Cerebellar nuclear complex (tissue), 1 donor: ENCODE measurements at places on chromosomes 2 and 18.

- no peak for DNase-seq
Measured at GRCh38 chr18:74368901-74369705, 53.5 kb downstream of the C18orf63 start.

DNA sequence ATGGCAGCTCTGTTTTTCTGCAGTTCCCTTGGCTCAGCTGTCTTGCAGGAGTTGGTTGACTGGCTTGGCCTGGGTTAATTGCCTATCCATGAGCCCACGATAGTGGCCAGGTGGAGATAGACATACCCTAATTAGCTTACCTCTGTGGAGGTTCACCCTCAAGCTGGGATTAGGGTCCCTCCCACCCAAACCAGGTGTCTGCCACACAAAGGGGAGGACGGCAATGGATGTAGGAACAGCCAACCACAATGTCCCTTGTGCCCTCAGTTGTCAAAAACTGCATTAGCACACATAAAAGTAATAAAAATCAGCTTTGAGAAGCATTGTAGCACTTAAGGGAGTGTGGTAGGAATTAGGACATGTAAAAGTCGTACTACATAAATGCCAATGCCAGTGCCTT lies 4.2 kb downstream of the CYP27A1 start:
- DNase-seq: no peak

DNA sequence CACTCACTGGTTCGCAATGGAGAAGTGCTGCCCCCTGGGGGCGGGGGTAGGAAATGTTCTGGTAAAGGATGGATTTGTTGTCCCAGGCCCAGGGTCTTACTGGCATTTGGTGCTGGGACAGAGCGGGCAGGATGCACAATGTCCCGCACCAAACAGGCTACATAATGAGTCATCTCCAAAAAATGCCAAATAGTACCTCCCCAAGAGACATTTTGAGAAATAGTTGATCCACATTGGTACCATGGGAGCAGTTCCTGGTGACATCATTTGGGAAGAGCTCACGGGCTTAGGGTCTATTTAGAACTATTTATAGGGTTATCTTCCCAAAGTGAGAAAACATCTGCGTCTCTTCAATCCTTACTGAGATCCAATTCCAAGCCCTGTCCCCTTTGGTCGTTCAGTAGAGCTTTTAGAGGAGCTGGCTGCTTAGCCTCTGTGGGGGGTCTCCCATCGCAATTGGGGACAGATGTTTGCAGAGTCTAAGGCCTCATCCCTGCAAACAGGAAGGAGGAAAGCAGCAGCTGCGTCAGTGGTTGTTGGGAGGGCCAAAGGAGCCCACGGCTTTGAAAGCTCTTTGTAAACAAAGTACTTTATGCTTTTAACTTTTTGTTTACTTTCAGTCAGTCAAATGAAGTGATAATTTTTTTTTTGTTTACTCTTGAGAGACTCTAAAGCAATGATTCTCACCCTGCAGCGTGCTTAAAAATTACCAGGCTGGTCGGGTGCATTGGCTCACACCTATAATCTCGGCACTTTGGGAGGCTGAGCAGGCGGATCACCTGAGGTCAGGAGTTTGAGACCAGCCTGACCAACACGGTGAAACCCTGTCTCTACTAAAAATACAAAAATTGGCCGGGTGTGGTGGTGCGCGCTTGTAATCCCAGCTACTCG lies 49.3 kb downstream of the GREB1 start:
- DNase-seq: no peak

- DNase-seq: no peak
Measured at GRCh38 chr18:32851936-32852335, 79.1 kb upstream of the KLHL14 start.

- DNase-seq: no peak
Measured at GRCh38 chr18:2850816-2851215, 4.0 kb downstream of the EMILIN2 start.

- DNase-seq: no peak
Measured at GRCh38 chr2:112642966-112643365, 2.8 kb upstream of the SLC20A1 start.

DNA sequence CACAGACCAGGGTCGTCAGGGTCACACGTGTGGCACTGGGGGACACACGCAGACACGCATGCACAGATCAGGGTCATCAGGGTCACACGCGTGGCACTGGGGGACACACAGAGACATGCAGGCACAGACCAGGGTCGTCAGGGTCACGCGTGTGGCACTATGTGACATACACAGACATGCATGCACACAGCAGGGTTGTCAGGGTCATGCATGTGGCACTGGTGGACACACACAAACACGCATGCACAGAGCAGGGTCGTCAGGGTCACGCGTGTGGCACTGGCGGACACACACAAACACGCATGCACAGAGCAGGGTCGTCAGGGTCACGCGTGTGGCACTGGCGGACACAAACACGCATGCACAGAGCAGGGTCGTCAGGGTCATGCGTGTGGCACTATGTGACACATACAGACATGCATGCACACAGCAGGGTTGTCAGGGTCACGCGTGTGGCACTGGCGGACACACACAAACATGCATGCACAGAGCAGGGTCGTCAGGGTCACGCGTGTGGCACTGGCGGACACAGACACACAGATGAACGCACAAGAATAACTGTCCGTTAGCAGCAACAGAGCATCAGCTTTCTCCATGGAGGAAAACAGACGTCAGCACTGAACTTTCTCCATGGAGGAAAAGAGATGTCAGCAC lies 34.9 kb downstream of the HDAC4 start:
- no peak for DNase-seq

DNA sequence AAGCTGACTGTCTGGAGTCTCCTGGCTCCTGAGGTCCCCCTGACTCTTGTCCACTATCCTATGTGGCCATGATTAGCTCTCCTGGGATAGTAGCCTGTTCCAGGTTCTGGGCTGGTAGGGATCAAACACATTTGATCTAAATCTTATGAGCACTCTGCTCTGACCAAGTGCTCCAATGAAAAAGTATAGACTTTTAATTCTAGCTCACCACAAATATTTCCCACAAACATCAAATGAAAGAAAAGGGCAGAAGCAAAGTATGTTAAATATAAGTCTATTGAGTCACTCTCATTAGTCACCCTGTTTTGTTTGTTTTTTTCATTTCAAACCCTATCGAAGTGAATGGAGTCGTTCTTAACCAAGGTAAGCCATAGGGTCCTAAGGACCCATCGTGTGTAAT lies 39.7 kb upstream of the NEDD4L start:
- DNase-seq: no peak

DNA sequence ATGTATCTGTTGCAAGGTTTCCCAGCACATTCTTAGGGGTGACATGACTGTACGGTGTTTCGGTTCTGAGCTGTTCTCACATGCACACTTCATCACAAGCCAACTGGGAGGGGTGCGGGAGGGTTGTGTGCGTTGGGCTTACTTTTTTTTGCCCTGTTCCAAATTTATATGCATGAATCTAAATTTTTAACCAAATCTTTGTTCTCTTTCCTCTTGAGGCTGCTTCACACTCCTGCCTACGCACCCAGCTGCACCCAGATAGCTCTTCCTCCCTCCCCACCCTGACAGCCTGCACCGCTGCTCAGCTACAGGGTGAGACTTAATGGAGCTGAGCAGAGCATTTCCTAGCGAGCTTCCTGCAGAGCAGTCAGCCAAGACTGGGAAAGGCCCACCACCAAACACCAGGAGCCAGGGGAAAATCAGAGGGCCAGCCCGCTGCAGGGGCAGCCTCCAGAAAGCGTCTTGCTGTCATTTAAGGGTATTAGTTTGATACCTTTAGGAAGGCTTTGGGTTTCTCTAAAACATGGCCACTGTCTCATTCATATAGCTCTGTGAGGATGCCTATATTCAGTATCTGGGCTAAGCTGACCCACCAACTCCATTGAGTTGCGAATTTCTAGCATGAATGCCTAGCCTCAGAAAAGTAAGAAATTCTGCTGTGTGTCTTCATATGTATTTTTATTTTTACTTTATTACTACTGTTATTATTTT lies 84.5 kb downstream of the POU3F3 start:
- no peak for DNase-seq

DNA sequence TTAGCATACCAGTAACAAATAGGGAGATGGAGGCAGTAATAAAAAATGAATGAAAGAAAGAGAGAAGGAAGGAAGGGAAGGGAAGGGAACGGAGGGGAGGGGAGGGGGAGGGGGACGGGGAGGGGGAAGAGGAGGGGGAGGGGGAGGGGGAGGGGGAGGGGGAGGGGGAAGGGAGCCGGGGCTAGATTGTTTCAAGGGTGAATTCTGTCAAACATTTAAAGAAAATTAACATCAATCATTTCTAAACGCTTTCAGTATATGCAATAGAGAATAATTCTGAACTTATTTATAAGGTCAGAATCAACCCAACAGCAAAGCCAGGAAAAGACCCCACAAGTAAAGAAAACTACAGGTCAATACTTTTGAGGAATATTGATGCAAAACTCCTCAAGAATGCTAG lies 858.8 kb upstream of the GYPC start:
- DNase-seq: no peak

- no peak for DNase-seq
Measured at GRCh38 chr2:5889519-5889918, 197.3 kb downstream of the SOX11 start.

DNA sequence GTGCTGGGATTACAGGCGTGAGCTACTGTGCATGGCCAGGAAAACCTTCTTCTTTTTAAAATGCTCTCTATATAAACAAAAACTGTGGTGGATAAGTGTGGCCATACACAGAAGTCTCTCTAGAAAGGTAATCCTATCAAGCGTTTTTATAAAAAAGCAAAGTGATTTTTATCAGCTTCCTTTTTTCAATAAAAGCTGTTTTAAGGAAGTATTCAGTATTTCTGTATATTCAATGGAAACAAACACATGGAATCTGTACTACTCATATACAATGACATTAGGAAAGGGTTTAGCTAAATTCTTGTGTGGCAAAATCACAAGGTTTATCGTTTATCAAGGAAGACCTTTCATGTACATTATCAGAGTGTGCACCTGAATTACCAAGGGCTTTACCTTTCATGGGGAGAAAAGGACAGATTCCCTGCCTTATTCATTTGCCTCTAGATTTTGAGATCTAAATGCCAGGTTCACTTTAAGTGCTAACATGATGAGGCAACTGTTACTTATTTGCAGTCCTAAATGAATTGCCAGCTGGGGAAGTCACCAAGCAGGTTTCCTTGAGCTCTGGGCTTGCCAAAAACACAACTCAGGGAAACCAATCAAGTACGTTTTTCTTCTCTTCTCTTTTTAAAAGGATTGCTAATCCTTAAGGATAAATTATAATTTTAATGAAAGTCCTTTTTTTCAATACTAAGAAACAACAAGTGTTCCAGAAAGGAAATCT lies 70.8 kb downstream of the RTN4 start:
- no peak for DNase-seq

- DNase-seq: no peak
Measured at GRCh38 chr2:113225263-113226259, 51.8 kb downstream of the PSD4 start.

GRCh38 chr2:100976645-100977391 lies 25.3 kb upstream of the RPL31 start:
- no peak for DNase-seq

- no peak for DNase-seq
Measured at GRCh38 chr18:68376926-68377325, 338.0 kb downstream of the TMX3 start.

DNA sequence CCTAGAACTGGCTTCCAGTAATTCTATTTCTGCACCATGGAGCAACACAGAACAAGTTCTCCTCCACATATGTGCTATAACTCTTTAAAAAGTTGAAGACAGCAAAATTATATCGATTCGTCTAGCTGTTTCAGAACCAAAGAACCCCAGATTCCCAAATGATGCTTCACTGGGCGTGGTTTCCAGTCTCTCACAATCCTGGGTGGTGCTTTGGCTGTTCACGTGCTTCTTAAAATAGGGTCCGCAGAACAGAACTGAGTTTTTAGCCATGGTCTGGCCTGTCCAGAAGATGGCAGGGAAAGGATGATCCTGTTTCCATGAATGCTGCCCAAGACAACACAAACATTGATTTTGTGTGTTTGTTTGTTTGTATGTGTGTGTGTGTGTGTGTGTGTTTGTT lies 37.6 kb upstream of the PARD3B start:
- no peak for DNase-seq

- DNase-seq: no peak
Measured at GRCh38 chr18:41719808-41720207, 235.2 kb upstream of the PIK3C3 start.

DNA sequence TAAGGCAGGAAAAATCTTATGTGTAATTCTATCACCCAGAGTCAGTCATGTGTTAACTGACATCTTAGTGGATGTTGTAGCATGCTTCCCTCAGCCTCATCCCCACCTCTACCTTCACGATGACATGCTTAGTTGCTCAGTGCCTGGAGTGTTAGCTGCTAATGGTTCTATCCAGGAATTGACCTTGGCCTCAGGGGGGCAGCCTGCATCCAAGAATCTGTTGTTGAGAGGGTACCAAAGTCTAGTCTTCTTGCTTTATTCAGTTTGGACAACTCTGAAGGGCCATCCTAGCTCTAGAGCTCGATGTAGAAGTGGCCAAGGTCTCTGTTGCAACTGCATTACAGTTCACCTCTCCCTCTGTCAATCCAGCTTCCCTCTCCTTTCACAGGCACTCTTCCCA lies 61.2 kb downstream of the ACYP2 start:
- no peak for DNase-seq

- no peak for DNase-seq
Measured at GRCh38 chr18:3798032-3798431, 348.1 kb downstream of the TGIF1 start.

GRCh38 chr2:128513961-128514283 lies 195.3 kb upstream of the HS6ST1 start:
- no peak for DNase-seq

DNA sequence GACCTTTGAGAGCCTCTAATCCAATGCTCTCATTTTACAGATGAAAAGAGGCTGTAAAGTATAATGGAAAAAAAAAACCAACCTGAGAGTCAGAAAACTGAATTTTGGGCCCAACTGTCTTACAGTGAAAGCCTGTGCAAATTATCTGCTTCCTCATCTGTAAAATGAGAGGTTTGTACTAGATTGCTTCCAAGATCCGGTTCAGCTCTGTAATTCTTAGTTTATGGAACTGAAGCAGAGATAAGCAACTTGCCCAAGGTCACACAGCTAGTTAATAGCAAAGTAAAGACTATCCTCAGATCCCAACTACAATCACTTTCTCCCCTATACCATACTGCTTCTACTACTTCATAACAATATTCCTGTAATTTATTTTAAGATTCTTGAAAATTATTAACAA lies 6.3 kb downstream of the TLK1 start:
- no peak for DNase-seq

DNA sequence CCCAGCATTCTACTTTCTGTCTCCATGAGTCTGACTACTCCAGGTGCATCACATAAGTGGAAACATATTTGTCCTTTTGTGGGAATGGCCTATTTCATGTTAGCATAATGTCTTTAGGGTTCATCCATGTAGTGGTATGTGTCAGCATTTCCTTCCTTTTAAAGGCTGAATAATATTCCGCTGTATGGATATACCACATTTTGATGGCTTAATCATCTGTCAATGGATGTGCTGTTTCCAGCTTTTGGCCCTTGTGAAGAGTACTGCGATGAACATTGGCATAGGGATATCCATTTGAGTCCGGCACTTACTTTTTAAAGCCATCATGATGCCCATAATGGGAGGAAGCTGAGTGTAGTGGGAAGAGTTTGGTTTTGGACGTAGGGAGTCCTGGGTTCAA lies 6.4 kb upstream of the ITGB6 start:
- no peak for DNase-seq

GRCh38 chr2:238287737-238288649 lies at the start of gene PER2:
Gene PER2, minus strand, starts transcription at chr2:238288610. Its CDS starts 10,674 bp downstream, at chr2:238277936.
- DNase-seq: no peak

- no peak for DNase-seq
Measured at GRCh38 chr2:62208074-62208757, 12.3 kb downstream of the B3GNT2 start.

GRCh38 chr2:108907822-108908712 lies 81.0 kb downstream of the EDAR start:
- no peak for DNase-seq
